ENCODE measurements at places on chromosomes 5 and 9.

- DNase-seq = no peak
Observed at GRCh38 chr5:82336226-82336958, 58.2 kb upstream of the RPS23 start.

DNA sequence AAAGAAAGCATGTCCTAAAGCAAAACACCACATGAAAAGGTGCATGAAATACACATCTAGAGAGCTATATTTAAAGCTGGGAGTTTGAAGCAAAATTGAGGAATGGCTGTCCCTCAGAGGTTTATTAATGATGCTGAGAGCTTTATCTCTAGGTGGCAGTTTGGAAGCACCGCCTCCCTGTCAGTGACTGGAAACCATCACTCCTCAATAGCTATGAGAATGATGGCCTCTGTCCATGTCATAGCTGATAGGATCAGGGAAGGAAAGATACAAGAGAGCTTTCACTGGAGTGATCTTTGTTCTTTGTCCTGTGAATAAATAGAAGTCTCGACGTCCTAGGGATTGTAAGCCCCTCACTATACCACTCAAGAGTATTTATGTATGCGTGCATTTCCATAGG is 110.5 kb downstream of the NUDT12 start:
- DNase-seq = no peak

DNA sequence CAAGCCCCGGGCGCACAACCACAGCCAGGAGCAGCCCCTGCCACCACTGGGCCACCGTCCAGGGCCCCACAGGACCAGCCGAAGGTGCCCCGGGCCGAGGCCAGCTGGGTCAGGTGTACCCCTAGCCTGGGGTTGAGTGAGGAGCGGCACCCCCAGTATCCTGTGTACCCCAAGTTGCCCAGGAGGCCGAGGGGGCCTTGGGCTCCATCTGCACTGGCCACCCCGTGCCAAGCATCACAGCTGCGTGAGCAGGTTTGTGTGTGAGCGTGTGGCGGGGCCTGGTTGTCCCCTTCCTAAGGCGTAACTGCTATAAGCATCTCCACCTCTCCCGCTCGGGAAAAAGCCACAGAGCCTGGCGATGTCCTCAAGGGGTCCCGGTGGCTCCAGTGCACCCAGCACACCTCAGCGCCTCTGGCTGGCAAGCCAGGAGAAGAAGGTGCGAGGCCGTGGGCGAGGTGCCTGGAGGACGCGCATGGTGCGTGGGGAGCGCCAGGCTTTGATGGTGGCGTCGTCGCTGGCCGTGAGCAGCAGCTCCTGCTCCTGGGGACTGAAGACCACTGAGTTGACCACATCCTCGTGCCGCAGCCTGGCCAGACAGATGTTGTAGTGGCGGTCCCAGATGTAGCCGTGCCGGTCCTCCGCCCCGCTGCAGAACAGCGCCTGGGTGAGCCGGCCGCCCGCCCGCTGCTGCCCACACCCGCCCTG is 3.9 kb downstream of the FBXW5 start:
- DNase-seq = no peak

DNA sequence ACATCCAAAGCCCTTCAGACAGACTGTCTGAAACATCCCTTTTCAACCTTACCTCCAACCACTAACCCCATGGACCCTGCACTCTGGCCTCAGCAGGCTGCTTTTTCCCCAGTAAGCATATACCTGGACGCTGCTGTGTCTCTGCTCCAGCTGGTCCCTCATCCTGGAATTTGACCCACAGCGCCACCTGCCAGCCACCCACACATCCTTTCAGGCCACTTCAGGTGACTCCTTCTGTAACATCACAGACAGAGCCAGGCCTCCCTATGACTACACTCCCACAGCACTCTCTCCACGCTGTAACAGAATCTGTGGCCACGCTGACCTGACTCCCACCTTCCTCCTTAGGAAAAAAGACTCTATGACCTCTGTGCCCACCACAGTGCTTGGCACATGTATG is 3.4 kb downstream of the MGAT1 start:
- peak; percentile 72 for DNase-seq

- DNase-seq = no peak
Observed at GRCh38 chr5:86008293-86008692, 609.4 kb upstream of the COX7C start.

GRCh38 chr9:114282104-114282485 is 40.8 kb upstream of the ORM1 start:
- DNase-seq = no peak

DNA sequence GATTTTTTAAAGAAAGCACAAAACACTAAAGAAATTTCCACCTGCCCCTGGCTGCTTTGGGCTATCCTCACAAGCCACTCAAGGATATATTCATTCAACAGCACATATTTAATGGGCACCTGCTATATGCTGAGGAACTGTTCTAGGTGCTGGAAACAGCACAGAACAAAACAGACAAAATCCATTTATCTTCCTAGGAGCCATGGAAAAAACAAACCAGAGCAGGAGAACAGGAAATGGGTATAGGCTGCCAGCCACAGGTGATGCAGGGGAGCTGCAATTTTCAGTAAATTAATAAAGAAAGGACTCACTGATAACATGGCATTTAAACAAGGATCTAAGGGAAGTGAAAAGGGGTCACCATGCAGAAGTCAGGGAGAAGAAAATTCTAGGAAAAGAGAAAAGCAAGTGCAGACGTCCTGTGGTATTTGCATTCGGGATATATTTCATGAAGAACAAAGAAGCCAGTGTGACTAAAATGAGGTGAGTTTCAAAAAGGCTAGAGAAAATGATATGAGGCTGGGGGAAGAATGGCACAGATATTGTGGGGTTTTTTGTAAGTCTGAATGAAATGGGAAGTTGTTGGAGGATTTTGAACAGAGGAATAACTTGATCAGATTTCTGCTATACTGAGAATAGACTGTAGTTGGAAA is 152.2 kb downstream of the ADAMTSL1 start:
- peak; percentile 6 for DNase-seq

GRCh38 chr9:86093788-86094555 is 5.4 kb downstream of the GOLM1 start:
- peak; percentile 87 for DNase-seq

GRCh38 chr9:114372921-114373448 is 14.8 kb downstream of the AKNA start:
- DNase-seq = no peak

GRCh38 chr9:82512728-82513127 is 524.2 kb downstream of the SPATA31D1 start:
- no peak for DNase-seq

GRCh38 chr9:88355166-88355565 is 33.1 kb upstream of the SPIN1 start:
- no peak for DNase-seq

DNA sequence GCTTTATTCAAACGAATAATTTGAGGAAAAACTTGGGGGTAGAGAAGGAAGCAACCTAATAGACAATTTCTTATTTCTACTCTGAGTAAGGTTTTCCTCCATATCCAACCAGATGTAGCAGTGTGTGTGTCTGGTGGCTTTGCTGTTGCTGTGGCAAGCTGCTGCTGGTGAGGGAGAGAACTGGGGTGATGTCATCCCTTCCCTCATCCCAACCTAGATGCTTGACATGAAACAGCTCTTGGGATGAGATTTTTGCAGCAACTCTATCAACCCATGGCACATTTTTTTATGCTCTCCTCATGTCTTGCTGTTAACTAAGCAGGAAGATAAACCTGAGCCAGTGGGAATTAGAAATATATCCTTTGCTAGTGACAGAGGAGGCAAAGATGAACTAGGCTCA is 135.8 kb downstream of the PCSK1 start:
- DNase-seq = peak; percentile 56

DNA sequence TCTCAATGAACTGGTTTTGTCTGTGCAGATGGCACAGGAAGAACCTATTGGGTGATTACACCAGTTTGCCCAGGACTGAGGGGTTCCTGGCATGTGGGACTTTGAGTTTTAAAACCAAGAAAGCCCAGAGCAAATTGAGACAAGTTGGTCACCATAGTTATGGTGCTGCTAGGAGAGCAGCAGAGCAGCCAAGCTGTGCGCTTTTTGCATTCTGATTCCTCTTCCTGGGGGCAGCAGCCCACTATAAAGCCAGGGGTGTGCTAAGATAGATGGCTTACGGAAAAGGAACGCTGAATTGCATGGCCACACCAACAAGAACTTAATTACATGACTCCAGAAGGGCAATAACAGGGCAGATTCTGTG is 49.7 kb downstream of the TIMD4 start:
- DNase-seq = no peak

- DNase-seq = peak; percentile 85
Observed at GRCh38 chr9:21559402-21560280, 77.5 kb upstream of the IFNE start.

- DNase-seq = no peak
Observed at GRCh38 chr5:179135006-179135405, 74.8 kb downstream of the ZNF354C start.

DNA sequence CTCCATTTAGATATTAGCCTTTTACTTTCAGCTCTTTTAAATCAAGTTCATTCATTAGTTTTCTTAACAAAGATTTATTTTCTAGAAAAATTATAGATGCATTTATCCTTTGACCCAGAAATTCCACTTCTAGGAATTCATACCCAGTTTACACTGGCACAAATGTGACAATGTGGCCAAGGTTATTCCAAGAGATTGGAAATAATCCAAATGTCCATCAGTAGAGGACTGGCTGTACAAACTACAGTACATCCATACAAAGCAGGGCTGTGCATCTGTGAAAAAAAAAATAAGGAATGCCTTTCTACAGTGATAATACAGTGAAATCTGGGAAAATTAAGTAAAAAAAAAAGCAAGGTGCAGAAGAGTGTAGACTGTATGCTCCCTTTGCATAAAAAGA is 149.2 kb downstream of the GABBR2 start:
- DNase-seq = no peak

GRCh38 chr5:168967882-168968620 is 332.9 kb downstream of the SLIT3 start:
- no peak for DNase-seq

DNA sequence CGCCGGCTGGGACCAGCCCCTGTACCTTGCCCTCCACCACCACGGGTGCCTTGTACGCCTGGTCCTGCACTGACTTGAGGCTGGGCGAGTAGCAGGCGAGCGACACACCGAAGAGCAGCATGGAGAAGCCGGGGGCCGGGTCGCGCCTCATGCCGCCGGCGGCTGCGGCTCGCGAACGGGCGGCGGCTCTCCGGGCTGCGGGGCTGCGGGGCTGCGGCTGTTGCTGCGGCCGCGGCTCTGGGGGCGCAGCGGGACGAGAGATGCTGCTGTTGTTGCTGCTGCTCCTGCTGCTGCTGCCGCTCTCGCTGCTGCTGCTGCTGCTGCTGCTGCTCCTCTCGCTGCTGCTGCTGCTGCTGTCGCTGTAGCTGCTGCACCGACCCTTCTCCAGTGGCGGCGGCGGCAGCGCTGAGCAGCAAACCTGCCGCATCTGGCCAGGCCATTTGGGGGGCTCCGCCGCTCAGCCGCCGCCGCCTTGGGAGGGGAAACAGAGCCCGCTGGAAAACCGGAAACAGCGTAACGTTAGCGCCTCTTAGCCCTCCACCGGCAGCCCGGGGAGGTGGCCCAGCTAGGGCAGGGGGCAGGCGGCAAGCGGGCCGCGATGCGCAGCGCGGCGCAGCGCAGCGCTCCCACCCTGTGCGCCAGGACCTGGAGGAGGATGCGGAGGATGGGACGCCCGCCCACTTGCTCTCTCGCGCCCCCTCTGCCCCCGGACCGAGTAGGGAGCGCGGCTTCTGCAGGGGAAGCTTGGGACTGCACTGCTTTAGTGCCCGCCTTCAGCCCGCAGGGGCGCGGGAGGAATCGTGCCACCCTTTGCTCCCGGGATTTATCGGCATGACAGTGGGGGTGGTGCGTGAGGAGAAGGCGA is at the start of gene NRG2:
TSS of gene NRG2 (minus strand) at position 657 of the 865 bp plus-strand sequence.
- DNase-seq = peak; percentile 84

DNA sequence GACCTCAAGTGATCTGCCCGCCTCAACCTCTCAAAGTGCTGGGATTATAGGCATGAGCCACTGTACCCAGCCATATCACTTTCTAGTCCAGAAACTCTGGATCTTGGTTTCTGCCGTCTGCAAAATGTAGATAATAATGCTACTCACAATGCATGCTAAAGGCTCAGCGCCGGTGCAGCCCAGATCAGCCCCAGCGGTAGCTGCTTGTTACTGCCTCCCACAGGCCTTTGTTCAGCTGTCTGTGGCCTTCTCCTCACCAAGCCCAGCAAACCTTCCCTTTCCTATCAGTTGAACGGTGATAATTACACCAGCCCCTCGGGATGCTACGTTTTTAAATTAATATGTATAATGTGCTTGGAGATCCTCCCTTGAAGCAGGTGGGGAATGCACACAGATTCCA is 26.2 kb upstream of the MSX2 start:
- DNase-seq = peak; percentile 8

GRCh38 chr9:136619742-136620440 is 42.8 kb upstream of the EGFL7 start:
- DNase-seq = no peak

GRCh38 chr5:118173340-118173739 is 815.0 kb downstream of the DTWD2 start:
- no peak for DNase-seq

DNA sequence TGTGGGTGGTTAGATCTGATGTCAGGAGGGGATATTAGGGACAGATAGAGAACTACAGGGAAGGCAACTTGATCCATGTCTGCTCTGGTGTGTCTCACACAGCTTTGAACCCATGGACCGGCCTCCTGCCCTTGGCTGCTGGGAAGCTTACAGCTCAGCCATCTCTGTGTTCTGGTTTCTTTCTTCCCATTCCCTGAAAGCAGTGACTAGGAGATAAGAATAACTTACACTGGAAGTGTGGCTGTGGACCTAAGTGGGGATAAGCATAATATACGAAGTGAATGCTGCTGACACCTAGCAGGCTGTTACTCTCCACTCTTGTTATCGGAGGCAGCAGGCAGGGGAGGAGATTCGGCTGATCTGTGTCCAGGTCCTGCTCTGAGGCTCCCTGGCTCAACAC is 282.3 kb upstream of the TUT7 start:
- no peak for DNase-seq

GRCh38 chr5:149486726-149487635 is 64.3 kb downstream of the CSNK1A1 start:
- peak; percentile 36 for DNase-seq

DNA sequence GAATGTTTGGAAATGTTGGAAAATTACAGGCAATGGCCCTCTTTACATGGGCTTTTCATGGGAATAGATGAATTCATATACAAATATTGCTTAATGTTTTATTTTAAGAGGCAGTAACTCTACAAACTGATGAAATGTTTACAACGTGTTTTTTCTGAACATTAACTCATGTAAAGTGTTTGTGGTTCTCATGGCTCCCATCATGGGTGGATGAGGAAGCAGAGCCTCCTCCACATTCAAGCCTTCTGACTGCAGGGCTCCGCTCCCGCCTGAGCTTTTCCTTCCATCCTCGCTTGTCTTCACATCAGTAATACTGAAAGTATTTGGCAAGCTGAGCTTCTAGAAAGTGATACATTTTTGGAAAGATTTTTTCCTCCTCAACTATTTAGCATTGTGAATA is 204.2 kb downstream of the ARHGAP26 start:
- DNase-seq = no peak

GRCh38 chr5:2270467-2270866 is 387.7 kb upstream of the IRX4 start:
- DNase-seq = no peak

Measured in DMS53 (cell line).